Activated CD8-positive, alpha-beta T cell treated with anti-CD3 and anti-CD28 coated beads, Interleukin-2, amount 10 ng/mL, durations not matched to agents 7 days and 5 days (primary cell): ENCODE measurements at places on chromosomes 7 and 10. TPM values are rescaled to one million over a fixed set of nuclear protein-coding genes. Genes with fewer than 3 reads are reported as not detected.

DNA sequence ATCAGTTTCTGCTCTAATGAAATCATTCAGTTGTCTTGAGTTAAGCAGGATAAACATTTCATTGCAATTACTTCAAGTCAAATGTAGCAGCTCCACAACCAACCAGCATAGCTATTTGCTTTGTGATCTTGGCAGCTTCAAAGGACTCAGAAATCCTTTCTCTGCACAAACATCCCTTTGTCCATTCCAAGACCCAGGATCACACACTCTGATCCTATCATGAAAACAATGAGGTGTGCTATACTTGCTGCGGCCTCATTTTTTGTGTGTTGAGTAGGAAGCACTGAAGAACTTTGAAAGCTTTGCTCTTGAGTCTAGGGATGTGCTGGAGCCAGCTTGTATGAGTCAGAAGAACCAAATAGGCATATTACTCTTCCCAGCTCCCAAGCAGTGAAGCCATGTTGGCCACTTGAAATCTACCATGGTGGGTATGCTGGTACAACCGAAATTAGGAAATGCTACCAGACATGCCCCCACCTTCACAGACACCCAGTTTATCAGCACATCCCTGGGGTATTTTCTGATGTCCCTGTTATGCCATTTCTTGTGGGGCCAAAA, 199.4 kb upstream of the PRSS58 start:
- no peak for DNase-seq

DNA sequence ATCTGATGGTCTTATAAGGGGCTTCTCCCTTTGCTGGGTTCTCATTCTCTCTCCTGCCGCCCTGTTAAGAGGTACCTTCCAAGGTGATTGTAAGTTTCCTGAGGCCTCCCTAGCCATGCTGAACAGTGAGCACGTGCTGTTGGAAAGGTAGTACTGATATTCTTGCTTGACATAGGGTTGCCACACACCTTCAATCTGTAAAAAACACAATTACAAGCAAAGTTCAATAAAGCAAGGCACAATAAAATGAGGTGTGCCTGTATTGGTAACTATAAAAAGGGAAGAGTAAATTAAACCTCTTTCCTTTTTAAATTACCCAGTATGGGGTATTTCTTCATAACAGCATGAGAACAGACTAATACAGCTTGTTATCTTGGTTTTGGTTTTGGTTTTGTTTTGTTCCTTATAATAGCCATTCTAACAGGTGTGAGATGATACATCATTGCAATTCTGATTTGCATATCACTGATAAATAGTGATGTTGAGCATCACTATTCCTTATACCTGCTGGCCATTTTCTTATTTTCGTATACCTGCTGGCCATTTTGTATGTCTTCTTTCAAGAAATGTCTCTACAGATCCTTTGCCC, 164.9 kb upstream of the TRIM24 start:
- no peak for DNase-seq

DNA sequence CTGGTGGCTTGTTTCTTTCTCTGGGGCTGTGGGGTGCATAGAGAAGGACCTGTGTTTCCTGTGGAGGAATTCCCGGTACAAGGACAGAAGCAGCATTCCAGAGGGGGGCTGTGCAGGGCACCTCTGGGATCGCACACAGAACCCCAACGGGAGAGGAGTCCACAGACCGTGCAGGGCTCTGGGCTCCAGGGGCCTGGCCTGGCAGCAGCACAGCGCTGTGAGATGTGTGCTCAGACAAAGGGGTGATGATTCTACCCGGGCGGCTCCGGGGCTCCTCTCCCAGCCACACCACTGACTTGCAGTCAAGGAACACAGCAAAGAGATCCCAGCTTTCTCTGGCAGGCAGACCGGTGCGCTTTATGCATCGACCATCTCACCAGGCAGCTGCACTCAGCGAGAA, 6.9 kb upstream of the SHH start:
- no peak for DNase-seq

DNA sequence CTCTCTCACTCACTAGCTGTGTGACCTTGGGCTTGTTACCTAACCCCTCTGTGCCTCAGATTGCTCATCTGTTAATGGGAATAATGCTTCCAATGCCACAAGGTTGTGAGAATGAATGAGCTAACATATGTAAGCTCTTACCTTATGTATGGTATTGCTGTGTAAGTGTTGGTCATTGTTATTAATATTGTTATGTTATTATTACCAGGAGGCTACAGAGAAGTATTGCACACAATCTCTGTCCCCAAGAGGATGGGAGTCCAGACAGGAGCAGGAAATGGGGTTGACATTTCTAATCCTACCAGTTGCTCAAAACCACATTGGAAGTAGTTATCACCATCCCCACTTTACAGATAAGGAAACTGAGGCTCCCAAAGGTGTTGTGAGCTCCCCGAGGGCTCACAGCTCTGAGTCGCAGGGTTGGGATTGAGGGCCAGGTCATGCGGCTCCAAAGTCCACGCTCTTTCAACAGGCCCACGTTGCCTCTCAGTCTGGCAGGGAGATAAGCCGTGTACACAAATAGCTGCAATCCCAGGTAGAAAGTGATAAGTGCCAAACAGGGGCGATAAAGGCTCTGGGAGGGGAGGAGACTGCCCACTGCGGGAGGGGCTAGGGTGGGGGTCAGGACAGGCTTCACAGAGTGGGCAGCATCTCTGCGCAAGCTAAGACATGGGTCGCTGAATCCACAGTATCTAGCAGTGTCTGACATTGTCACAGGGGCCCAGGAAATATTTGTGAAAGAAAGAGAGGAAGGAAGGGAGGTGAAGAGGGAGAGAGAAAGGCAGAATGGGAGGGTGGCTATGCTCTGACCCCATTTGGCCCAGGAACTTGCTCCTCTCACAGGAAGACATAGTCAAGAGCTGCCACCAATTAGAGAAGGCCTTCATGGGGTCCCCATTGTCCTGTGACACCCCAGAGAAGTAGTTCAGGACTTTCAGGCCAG, 9.6 kb upstream of the ZMIZ1 start:
- no peak for DNase-seq

GRCh38 chr10:61752111-61753011, 89.6 kb downstream of the CABCOCO1 start:
- DNase-seq, result no peak

DNA sequence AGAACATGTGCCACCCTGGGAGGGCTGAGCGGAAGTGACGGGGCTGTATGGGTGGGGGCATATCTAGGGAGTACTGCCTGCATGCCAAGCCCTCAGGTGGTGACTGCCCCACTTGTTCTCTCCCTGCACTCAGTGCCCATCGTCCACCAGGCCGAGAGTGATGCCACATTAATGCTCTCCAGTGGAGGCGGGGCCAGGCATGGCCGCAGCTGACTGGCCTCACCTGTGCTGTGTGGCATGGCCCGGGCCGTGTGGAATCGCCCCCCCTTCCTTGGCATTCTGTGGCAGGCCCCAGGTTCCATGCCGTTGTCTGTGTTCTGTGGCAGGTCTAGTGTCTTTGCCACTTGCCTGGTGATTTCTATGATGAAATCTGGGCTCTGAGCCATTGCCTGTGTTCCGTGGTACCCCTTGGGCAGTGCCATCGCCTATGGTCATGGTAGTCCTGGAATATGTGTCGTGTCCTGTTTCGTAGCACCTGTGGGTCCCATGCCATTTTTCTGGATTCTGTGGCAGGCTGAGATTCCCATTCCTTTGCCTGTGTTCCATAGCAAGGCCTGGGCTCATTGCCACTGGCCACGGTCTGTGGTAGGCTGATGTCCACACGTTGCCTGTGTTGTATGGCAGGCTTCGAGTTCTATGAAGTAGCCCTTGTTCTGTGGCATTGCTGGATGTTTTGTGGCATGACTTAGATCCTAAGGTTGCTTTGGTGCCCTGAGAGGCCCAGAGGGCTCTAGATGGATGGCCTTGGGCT, 8.9 kb downstream of the FLNC start:
- no peak for DNase-seq

GRCh38 chr7:136877509-136877908, 9.1 kb downstream of the CHRM2 start:
- no peak for DNase-seq

Gene GRM8
- total RNA-seq, result not detected

Gene ANKRD30A
- not detected for total RNA-seq

Gene LIPN
- total RNA-seq, result not detected

Gene TMEM196
- not detected for total RNA-seq
